ENCODE measurements at places on chromosomes 12 and 14.

GRCh38 chr12:120342175-120343038 is 14.8 kb upstream of the PLA2G1B start:
- no peak for DNase-seq

DNA sequence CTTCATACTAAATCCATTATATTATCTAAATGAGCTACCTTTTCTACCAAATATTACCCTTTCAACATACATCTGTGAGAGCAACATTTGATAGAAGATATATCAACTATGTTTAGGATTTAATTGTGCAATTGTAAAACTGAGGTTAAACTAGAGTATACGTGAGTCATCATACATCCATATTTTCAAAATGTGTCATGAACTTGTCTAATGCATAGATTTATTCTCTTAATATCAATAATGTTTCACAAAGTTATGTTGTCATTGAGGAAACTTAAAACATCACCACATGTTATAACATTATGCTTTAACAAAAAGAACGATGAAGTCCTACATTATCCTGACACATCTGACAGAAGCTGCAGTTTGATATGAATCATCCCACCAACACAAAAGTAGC is 645.5 kb upstream of the NOVA1 start:
- DNase-seq = no peak

GRCh38 chr12:109589240-109589590 is 15.6 kb downstream of the MVK start:
- no peak for DNase-seq

GRCh38 chr14:90970167-90970600 is 90.3 kb downstream of the RPS6KA5 start:
- no peak for DNase-seq

- DNase-seq = no peak
Observed at GRCh38 chr12:58470266-58471010, 449.9 kb downstream of the LRIG3 start.

GRCh38 chr12:1073652-1074051 is 82.6 kb downstream of the ERC1 start:
- DNase-seq = no peak

DNA sequence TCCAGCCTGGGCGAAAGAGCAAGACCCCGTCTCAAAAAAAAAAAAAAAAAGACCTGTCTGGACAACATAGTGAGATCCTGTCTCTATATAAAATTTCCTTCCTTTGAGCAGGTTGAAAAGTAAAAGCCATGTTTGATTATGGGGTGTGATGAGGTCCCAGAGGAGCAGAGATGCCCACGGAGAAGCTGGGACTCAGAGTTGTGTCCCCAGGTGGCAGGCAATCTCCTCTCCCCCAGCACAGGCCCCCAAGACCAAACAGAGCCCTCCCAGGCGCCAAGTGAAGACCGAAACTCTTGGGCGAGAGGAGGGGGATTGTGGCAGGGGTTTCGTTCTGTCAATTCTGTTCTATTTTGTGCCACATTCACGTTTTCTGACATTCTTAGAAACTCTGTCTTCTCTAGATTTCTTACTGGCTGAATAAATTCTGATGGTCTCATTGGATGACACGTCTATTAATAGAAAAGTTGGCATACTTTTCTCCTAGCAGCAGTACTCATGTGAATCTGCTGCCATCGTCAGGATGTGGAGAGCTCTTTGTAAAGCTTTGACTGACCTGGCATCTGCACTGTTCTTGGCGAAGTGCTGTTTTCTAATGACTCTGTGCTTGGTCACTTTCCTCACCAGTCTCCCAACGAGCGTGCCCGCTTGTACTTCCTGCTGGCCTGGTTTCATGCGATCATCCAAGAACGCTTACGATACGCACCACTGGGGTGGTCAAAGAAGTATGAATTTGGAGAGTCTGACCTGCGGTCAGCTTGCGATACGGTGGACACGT is 43.4 kb downstream of the HSP90AA1 start:
- DNase-seq = no peak

DNA sequence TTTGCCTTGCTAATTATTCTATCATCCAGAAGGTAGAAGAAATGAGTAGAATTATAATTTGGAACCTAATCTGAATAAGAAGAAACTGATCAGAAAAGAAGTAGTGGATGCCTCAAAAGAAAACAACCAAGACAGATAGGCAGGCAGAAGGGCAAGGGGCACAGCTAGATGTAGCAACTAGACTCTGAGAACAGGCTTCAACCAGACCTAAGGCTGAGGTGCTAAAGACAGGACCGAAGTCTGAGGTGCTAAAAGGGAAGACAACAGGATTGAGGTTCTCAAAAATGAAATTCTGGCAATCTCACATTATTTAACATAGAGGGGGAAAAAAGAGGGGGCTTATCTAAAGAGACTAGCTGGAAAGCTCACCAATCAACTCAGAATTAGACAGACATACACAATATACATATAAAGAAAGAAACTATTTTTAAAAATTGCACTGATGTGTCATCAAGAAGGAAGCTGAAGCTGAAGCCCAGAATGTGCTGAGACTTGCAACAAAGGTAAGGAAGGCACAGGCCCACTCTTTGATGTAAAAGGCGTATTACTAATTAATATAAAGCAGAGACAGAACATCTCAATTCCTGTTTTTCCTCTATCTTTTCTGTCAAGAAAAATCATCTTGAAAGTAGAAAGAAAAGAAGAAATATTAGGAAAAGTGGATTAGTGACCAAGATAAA is 43.8 kb upstream of the CSRNP2 start:
- DNase-seq = no peak

DNA sequence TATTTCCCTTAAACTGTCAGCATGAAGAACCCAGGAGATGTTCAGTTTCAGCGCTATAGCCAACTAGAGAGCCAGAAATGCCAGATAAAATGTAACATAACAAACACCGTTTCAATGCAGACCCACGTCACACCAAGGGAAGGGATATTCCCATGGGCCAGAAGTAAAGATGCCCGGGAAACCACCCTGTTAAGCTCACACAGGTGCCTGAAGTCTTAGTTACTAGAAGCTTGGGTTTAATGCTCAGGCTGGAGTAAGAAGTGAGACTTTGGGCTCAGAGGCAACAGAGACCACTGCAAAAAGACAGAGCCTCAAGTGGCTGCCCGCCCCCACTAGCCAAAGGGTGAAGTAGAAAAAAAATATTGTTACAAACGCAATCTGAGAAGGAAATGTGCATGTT is 52.3 kb downstream of the SYNE3 start:
- DNase-seq = no peak

DNA sequence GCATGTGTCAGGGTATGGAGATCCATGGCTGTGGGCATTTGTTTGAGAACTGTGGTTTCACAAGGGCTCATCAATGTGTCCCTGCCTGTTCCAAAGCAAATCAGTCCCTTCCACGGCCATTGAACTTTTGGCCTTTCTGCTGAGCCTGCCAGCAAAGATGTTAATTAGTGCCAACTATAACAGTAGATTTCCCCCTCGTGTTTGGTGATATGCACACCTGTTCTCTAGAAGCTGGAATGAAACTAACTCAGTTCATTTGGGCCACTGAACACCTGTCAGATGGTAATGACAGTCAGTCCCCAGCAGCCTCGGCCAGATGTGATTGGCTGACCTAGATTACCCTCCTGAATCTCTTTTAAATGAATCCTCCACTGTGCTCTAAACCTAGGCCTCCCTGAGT is 43.2 kb downstream of the IRAK3 start:
- DNase-seq = no peak

DNA sequence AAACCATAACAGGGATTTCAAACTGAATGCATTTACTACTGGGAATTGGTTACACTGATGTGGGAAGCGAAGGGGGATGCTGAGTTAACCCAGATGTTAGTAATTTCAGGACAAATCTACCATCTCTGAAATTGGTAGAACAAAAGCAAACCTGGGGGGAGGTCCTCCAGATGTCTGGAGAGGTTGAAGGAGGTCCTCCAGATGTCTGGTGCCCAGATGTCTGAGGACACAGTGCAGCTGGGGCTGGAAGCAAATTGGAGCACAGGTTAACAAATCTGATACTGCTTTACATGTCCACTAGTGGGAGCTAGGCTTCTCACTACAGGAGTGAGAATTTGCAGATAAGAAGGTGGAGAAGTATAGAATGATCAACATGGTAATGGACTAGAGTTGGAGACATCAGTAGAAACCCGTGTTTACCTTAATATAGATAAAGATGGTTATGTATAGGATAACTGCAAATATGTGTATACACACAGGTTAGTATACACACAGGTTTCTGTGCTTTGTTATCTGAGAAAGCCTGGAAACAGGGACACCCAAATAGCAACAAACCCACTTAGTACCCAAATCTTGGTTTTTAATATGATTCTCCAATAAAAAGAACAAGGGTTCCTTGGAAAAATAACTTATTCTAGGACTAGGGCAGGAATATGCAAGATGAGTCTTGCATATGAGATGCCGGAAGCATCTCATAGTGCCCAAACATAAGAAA is 162.5 kb downstream of the C12orf50 start:
- DNase-seq = no peak

DNA sequence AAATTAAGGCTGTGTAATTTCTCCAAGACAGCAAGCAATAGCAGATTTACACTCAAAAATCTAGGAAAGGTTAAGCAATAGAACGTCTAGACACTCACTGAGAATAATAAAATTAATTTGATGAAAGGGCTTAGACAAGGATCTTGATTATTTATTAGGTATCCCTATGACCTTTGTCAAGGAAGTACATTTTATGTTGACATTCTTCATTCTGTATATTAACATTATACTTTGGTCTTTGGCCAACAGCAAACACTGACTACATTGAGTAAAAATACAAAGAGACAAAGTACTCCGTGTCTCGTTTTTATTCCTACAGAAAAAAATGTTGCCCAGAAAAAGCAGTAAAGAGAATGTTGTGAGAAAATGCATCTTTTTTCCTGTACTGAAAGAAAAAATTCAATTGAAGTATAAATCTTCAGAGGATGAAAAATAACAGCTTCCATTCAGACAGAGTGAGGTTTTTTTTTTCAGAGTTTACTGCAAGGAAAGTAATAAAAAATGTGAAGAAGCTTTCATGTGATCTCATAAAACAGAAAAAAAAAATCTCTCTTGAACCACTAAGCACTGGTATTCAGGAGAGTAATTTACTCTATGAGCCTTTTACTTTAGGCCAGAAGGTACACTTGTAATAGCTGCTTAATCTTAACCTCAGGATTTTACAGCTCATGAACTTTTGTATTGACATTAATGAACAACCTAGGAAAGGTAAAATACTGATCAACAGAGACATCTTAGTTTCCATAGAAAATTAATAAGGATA is 605.0 kb downstream of the FSCB start:
- no peak for DNase-seq

DNA sequence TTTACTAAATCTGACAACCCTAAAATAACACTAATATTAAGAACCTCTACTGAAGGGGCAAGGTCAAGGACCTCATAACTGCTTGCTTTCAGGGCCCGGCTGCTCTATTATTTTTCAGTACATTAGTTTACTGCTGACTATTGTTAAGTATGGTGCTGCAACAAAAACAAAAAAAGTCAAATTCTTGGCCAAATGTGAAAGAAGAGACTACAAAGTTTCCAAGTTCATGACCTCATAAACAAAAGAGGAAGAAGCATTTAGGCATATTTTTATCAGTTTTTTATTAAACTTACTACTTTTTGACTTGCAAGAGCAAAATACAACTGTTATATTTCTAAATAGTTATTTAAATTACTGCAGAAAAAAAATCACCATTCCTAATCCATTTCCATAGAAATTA is 109.8 kb upstream of the GPHB5 start:
- DNase-seq = no peak

DNA sequence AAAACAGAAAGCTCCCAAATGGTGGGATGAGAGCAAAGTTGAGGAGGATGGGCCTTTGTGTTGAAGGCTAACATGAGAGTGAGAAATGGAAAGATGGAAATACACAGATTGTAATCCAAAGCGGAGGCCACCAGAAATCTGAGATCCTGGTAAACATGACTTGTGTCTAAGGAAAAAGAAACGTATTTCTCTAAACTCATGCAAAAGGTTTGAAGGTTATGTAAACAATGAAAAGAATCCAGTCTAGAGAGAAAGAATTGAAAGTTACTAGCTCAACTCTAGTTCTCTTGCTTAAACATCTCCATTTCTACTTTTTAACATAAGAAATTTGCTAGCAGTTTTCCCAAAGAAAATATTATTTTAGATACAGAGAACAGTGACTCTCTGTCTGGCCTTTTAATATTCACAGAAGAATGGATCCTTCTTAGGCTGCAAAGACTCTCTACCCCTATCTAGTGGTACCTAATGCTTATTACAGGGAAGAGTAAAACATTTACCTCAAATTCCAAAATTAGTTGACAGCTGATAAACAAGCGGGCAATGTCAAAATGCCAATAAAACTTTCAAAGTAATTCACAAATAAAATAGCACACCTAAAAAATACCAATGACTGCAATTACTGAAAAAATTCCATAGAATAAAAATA is 75.8 kb upstream of the SOX5 start:
- no peak for DNase-seq

- no peak for DNase-seq
Observed at GRCh38 chr14:38791862-38792261, 311.2 kb downstream of the SEC23A start.

DNA sequence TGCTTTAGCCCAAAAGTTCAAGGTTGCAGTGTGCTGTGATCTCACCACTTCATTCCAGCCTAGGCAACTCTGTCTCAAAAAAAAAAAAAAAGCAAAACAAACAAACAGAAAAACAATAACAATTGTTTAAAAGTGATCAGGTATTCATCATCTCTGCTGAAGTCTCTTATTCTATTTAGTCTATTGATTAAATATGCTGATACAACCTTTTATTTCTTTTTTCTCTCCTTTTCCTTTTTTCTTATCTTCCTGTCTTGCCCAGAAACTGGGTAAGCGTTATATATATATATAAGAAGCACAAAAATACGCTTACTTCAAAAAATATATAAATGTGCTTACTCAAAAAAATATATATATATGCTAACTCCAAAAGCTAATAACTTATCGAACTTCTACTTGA is 213.8 kb upstream of the EEA1 start:
- no peak for DNase-seq
